ENCODE measurements at places on chromosomes 5 and 9. TPM values are rescaled to one million over a fixed set of nuclear protein-coding genes. Genes with fewer than 3 reads are reported as not detected.

The STPG3 gene
- total RNA-seq = not detected

DNA sequence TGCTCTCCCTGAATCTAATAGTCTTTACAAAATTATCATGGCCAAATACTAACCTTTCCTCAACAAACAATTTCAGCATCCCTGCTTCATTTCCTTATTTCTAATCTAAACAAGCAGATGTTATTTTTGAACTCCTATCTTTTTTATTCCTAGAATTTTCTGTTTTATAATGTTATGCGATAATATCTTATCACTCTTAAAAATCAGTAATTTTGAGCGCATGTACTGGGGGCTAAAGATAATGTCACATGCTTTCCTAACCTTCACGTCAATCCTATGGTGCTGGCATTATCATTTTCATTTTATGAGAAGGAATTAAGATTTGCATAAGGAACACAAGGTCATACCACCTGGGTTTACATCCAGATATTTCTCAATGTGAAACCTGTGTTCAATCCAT, 648.0 kb downstream of the BRINP1 start:
- DNase-seq = no peak

- DNase-seq = no peak
Observed at GRCh38 chr5:159773062-159773924, 143.0 kb upstream of the ADRA1B start.

- DNase-seq = no peak
Observed at GRCh38 chr5:155290937-155291336, 277.4 kb downstream of the KIF4B start.

DNA sequence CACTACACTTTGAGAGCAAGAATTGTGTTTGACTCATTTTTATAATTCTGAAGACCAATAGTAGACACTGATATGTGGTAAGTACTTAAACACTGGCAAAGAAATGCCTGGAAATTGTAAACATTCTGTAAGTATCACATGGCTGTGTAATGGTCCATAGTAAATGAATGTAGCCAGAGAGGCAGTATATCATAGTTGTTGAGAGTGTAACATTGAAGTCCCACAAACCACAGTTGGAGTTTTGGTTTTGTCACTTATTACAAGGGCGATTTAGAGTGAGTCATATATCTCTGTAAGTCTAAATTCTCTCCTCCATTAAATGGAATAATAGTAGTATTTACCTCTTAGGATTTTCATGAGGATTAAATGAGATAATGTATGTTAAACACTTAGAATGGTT, 181.1 kb upstream of the MEF2C start:
- DNase-seq = no peak

DNA sequence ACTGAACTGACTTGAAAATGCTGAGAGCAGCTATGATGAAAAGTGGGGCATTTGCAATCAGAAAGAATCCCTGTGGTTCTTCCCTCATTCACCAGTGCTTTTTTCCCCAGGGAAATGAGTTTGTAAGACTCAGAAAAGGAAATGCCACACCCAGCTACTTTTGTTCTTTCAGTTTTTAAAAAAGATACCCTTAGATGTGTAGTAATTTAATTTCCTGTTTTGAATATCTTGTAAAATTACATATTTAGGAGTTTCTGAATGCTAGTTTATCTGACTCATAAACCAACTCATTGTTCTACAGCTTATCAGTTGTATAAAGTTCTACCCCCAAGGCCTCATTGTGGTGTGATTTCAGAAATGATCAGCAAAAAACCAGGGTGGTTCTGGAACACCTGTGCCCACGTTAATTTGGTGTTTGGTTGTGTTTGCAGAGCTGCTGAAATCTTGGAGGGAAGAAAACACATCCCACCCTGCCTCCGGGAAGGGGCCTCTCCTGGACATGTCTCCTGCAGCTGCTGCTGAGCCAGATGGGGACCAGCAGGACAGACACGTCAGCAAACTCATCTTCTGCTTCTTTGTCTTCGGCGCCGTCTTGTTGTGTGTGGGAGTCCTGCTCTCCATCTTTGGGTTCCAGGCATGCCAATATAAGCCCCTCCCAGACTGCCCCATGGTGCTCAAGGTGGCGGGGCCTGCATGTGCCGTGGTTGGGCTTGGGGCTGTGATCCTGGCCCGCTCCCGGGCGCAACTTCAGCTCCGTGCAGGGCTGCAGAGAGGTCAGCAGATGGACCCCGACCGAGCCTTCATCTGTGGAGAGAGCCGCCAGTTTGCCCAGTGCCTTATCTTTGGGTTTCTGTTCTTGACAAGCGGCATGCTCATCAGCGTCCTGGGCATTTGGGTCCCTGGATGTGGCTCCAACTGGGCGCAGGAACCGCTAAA, 2.8 kb downstream of the TMEM171 start:
- no peak for DNase-seq

GRCh38 chr9:6268826-6269397, 53.3 kb downstream of the IL33 start:
- DNase-seq = no peak

GRCh38 chr5:31887556-31887955, 248.6 kb downstream of the PDZD2 start:
- DNase-seq = no peak

DNA sequence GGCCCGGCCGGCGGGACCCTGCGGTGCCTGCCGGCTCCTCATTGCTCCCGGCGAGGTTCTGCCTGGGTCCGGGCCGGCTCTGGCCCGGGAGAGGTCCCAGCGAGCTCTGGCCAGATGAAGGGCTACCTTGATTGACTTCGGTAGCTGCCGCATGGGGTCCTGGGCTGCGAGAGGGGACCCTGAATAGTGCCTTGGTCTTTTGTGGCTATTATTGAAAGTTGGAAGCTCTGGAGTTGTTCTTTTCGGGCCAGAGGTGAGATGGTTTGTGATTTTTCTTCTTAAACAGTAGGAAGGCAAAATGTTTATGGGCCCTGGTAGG, 635 bp downstream of the NAA35 start:
- DNase-seq = no peak

GRCh38 chr5:153533546-153533945, 43.1 kb downstream of the GRIA1 start:
- no peak for DNase-seq

- no peak for DNase-seq
Observed at GRCh38 chr9:517993-518392, 303.3 kb downstream of the DOCK8 start.
